Activated CD4-positive, CD25-positive, alpha-beta regulatory T cell treated with anti-CD3 and anti-CD28 coated beads, Interleukin-2, amount 50 U/mL, for 16 hours (primary cell): ENCODE measurements at places on chromosomes 2 and 18.

DNA sequence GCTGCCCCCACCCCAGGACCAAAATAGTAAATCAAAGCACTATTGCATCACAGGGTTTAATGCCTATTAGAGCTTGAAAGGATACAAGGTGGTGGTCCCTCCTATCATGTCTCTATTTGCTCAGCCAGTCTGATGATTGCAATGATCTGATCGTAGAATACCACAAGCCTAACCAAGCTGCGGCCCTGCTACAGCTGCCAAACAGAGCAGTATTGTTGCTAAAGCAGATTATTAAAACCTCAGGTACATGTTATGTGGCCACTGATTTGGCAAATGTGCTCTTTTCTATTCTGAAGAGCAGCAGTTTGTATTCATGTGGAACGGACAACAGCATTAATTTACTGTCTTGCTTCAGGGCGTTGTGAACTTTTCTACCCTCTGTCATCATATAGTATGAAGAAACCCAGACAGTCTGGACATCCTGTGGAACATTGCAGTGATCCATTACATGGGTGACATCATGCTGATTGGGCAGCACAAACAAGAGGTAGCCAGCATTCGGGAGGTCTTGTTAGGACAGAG, 8.4 kb upstream of the VAPA start:
- DNase-seq = no peak

- DNase-seq = no peak
These were observed 69.3 kb upstream of the SLC16A14 start for GRCh38 chr2:230137902-230138539.

GRCh38 chr18:61402726-61403125, 69.5 kb downstream of the CDH20 start:
- no peak for DNase-seq

GRCh38 chr18:9437021-9437437, 38.3 kb upstream of the RALBP1 start:
- no peak for DNase-seq

GRCh38 chr2:110847651-110848050, 115.3 kb downstream of the ACOXL start:
- no peak for DNase-seq

DNA sequence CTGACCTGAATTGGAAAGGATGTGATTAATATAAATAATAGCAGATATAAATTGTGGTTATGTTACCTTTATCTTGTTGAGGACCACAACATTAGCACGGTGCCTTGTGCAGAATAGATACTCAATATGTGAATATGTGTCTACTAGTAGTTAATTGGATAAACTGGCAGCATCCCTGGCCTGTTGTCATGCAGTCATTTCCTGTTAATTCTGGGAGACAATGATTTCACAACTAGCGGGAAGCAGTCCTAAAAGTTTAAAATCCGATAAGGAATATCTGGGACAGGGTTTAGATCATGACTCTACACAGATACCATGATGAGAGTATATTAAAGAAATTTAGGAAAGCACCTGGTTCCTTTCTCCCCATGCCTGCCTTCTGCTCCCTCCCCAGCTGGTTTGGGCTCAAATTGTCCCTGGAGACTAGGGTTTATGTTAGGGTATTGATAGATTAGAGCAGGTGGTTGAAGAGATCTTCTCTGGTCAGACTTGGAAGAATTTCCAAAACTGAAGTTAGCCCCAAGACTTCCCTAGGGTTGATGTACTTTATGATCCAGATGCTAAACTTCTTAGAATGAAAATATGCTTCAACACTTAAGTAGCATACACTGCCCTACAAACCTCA, 32.8 kb downstream of the CYBRD1 start:
- no peak for DNase-seq

GRCh38 chr2:136214307-136215200, 96.6 kb upstream of the CXCR4 start:
- DNase-seq = no peak

GRCh38 chr2:20638646-20639430, 12.1 kb downstream of the HS1BP3 start:
- DNase-seq = no peak
